ENCODE measurements at places on chromosomes 3 and 15.

- DNase-seq = no peak
These were observed 23.7 kb upstream of the NECTIN3 start for GRCh38 chr3:111047812-111048435.

DNA sequence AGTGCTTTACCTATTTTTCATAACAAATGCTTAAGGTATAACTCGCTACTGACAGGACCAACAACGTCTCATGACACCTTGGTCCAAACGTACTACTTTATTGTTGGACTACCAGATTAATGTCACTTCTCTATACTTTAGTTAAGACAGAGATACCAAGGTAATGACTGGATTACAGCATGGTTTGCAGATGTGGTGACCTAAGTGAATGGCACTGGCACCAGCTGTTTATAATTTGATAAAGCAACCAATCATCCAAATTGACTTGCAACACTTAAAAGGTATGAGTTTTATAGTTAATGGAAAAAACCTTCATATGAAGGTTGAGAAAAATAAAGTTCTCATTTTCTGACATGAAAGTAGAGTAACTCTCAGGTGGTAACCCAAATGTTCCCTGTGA lies 209.0 kb downstream of the NEK10 start:
- DNase-seq = no peak

- no peak for DNase-seq
These were observed 32.1 kb downstream of the KY start for GRCh38 chr3:134618478-134619300.

DNA sequence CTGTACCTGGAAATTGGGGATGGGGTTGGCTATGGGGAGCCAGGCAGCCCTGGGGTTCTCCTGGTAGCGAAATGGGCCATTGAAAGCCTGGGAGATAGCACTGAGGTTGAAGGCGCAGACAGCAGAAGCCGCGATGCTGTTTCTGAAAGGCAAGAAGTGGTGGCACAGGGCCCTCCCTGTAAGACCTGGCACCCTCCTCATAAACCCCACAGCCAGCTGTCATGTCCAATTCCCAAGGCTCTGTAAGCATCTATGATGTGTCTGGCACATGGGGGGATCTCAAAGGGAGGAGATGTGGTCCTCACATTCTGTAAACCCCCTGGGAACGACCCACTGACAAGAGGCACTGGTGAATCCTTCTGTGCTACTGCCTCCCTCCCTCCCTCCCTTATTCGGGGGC lies 104.0 kb downstream of the SEMA5B start:
- no peak for DNase-seq

GRCh38 chr3:133294253-133294652 lies 105.6 kb upstream of the BFSP2 start:
- no peak for DNase-seq

Data from AG08396 (cell line).